ENCODE measurements at places on chromosomes 16 and 17.

- no peak for DNase-seq
These were observed 155.7 kb upstream of the NOL11 start for GRCh38 chr17:67562005-67562404.

GRCh38 chr16:85451641-85452363 lies 161.3 kb upstream of the GSE1 start:
- DNase-seq, result no peak

DNA sequence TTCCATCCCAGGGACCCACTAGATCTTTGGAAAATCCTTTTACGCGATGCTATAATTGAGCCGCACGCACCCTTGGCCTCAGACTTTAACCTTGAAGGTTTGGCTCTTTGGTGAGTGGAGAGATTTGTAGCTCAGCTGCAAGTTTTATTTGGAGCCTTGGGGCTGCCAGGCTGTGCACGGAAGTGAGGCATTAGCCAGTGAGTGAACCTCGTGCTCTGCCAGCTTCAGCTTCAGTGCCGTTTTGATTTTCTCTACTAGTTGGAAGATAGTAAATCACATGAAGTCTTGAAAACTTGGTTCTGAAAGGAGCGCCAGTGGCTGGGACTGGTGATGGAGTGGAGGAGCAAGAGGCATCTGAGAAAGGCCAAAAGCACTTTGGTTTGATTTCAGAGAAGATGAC lies 17.3 kb downstream of the CRHR1 start:
- no peak for DNase-seq

DNA sequence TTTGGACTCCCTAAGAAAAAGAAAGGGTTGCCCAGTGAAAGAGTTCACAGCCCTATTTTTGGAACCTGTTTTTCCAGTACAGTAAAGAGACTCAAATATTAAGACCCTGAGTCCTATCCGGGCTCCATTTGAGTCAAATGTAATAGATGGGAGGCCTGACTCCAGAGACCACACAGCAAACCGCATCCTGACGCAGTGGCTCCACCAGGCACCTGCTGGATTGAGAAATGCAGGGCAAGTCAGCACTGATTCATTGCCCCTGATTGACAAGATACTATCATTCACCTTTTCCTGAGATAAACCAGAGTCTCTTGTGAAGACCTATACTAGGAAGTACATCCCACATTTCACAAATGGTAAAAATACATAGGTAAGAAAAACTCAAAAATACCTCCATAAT lies 715.7 kb upstream of the SOX9 start:
- DNase-seq, result peak; percentile 2

GRCh38 chr17:2363851-2364762 lies 26.8 kb downstream of the SGSM2 start:
- no peak for DNase-seq

GRCh38 chr17:63543822-63544420 lies 6.4 kb upstream of the DCAF7 start:
- no peak for DNase-seq

DNA sequence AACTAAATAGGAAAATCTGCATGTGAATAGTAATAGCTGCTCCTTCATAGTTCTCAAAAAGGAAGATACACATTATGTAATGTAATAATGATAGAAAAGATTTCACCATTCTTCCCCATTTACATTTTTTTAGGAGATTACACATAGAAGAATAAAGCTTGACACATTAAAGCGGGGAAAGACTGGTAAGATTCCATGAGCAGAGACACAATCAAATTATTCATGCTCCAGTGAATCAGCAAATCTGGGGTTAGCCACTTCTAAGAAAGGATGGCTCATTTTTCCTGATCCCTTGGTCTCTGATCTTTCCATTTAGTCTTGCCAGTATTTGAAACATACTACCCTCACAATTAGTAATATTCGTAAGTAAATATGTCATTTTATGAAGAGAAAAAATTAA lies 81.9 kb downstream of the CA4 start:
- DNase-seq, result no peak

- DNase-seq, result no peak
These were observed 163.4 kb downstream of the SEC14L1 start for GRCh38 chr17:77304051-77304745.

DNA sequence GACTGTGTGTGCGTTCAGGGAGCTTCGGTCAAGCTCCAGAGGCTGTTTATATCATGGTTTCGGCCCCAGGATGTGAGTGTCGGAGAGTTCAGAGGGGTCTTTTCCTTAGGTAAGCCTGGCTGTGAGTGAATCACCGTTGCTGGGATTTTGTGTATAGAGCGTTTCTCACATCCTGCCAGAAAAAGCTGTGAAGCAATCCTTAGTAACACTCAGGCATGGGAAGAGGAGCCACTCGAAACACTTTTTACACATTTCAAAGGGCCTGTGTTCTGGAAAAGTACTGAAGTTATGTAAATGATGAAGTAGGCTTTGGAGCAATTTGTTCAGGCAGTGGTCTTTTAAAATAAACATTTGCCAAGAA lies 662 bp downstream of the PGS1 start:
- no peak for DNase-seq

GRCh38 chr17:3859940-3860339 lies 13.9 kb upstream of the NCBP3 start:
- DNase-seq, result no peak

DNA sequence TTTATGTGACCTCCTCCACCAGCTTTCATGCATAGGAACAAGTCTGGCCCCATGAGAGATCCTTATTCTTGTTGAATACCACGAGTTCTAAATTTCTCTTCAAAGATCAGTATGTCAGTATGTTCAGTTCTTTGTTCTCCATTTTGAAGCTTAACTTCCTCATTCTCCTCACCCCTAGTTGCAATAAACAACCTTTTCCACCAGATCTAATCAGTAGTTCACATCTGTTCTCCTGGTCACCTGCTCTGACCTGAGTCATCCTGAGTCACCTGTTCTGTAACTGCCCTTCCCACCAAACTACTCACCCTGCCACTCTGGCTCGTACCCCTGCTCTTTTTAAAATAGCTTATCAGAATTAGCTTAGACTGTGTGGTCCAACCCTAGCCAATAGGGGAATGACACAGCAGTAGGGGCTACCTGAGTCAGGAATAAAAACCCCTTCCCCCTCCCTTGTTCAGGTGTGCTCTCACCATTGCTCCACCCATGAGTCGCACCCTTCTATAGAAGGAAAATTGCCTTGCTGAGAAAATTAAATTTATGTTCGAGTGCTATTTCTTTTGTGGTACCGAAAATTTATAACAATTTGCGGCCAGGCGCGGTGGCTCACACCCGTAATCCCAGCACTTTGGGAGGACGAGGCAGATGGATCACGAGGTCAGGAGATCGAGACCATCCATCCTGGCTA lies 94.6 kb downstream of the EMP2 start:
- DNase-seq, result no peak

DNA sequence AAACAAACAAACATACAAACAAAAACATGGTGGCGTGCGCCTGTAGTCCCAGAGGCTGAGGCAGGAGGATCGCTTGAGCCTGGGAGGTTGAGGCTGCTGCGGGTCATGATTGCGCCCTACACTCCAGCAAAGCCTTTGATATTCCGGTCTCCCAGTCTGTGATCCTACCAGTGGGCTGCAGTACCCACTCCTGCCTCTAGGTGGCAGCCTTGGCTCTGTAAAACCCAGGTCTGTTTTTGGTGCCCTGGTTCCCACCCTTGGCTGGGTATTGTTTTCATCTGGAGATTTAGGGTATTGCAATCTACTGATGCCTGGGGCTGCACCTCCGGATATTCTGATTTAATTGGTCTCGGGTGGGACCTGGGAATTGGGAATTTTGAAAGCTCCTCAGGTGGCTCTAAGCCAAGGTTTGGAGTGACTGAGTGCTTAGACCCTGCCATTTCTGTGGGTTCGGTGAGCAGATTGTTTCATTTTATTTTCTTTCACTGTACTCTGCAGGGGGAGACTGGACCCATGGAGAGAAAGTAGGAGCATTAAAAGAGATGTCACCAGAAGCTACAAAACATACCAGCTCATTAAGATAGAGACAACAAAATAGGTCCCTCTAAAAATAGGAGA lies 40.5 kb downstream of the MYH3 start:
- peak; percentile 71 for DNase-seq

DNA sequence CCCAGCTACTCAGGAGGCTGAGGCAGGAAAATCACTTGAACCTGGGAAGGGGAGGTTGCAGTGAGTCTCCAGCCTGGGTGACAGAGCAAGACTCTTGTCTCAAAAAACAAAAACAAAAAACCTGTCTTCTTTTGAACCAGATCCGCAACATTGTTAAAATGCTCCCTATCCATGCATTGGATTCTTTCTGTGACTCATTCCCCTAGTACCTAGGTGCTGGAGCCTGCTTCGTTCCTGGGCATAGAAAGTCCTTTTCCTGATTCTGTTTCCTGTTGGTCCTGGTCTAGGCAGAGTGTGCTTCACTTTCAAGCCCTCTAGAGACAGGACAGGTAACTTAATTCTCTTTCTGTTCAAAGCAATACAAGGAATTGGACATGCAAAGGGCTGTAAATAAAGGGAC lies 5.2 kb downstream of the EPN2 start:
- DNase-seq, result no peak

- no peak for DNase-seq
These were observed 8.5 kb downstream of the HASPIN start for GRCh38 chr17:3732210-3732621.

DNA sequence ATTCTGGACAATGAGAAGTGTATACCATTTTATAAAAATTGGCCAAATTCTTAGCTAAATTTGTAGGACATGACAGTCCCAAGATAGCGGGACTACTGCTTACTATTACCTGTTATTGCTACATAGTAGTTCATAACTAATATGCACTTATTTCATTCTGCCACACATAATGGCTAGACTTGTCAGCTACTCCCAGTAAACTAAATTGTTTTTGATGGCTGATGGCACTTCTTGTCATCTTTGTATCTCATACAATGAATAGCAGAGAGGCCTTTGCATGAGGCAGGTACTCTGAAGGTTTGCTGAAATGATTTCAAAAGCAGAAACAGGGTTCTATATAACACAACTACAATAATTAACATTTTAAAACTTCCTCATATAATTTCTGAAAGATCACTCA lies 44.0 kb downstream of the ITFG1 start:
- DNase-seq, result no peak

- DNase-seq, result no peak
These were observed 23.2 kb upstream of the FASN start for GRCh38 chr17:82121246-82121645.

GRCh38 chr17:21228845-21229244 lies 14.9 kb upstream of the TMEM11 start:
- no peak for DNase-seq

Data from NCI-H526 (cell line).